ENCODE measurements at places on chromosomes 6 and 20.

GRCh38 chr6:161166176-161166575 lies 107.7 kb downstream of the AGPAT4 start:
- no peak for DNase-seq

- DNase-seq, result no peak
These were observed 207.5 kb downstream of the SYNDIG1 start for GRCh38 chr20:24676978-24677370.

DNA sequence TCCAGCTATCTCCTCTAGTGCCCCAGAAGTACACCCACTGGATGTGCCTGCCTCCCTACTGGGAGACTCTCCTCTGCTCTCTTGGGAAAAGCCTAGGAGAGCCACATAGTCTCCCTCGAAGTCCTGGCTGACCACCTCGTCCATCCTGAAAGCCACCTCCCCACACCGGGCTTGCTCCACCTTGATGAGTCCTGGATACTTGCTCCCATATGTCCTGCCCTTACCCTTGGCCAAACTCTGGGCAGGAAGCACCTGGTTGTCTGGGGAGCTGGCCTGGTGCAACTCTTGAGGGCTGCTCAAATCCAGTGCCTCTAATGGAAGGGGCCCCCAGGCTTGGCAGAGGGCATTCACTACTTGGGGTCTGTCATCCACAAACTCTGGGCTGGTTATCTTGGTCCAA lies 19.3 kb downstream of the KIAA1755 start:
- no peak for DNase-seq

DNA sequence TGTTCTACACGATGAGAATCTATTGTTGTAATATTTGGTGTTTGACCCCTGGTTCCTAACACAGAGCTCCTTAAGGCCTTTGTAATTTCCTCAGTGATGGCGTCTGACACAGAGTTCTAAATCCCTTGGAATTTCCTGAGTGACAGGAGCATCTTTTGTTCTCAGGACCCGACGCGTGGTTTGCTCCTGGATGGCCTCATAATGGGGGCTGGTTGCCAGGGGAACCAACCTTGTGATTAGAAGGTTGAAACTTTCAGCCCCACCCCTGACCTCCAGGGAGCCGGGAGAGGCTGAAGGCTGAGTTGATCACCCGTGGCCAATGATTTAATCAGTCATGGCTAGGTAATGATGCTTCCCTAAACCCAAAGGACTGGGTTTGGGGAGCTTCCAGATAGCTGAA lies 20.5 kb upstream of the ZNF133 start:
- no peak for DNase-seq

- DNase-seq, result peak; percentile 13
These were observed 644 bp downstream of the RBL1 start for GRCh38 chr20:37095108-37095598.

GRCh38 chr20:33178726-33179125 lies 10.8 kb downstream of the BPIFA2 start:
- DNase-seq, result no peak

DNA sequence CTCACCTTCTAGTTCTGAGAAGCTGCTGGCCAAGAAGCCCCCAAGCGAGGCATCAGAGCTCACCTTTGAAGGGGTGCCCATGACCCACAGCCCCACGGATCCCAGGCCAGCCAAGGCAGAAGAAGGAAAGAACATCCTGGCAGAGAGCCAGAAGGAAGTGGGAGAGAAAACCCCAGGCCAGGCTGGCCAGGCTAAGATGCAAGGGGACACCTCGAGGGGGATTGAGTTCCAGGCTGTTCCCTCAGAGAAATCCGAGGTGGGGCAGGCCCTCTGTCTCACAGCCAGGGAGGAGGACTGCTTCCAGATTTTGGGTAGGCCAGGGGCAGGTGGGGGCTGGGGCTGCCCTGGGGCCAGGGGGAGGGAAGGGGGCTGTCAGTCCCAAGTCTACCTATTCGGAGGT lies 2.3 kb downstream of the MYLK2 start:
- no peak for DNase-seq

DNA sequence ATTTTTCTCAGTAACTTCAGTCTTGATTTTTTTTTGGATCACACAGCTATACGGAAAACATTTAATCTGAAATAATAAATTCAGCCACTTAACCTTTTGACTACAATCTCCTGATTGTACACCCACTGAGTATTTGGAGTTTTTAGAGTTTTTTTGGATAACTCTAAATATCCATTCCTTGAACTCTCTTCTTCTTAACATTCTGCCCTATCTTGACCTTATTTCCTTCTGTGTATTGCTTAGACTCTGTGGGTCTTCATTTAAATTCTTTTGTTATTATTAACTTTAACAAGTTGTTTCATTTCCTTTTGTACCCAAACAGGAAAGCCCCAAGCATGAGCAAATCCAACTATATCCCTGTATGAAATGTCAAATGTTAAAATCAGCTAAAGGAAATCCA lies 170.2 kb upstream of the PTCHD4 start:
- no peak for DNase-seq

GRCh38 chr6:150263765-150264404 lies 104.9 kb upstream of the IYD start:
- DNase-seq, result peak; percentile 2

DNA sequence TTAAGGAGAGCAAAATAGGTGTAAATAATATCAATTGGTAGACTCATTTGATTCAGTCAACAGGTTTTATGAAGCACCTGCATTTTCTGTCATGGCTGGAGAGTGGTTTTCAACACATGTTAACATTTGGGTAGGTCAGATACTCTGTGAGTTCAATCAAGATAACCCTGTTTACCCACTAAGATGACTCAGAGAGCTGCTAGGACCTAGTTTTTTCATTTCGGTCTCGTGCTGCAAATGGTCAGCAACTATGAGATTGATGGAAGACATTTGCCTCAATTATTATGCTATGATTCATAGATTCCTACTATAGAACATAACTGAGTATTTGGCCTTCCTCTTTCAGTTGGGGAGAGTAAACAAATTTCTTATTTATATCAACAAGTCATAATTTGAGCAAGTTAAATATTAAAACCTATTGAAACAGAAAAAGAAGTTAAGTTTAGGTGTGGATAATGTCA lies 391.4 kb upstream of the CITED2 start:
- no peak for DNase-seq

- DNase-seq, result no peak
These were observed 119.0 kb upstream of the MCHR2 start for GRCh38 chr6:100112855-100113508.

DNA sequence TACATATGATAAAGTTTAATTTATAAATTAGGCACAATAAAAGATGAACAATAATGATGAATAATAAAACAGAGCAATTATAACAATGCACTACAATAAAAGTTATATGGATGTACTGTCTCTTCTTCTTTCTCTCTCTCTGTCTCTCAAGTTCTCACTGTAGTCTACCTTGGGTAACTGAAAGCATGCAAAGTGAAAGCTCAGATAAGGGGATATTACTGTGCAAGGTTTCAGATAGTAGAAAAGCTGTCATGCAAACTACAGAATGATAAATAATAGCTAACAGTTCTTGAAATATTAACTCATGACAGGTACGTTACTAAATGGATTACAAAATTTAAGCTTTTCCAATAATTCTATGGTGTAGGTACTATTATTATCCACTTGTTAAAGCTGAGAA lies 311.9 kb upstream of the PRDM1 start:
- DNase-seq, result no peak

- DNase-seq, result peak; percentile 4
These were observed 188.3 kb upstream of the ZFP64 start for GRCh38 chr20:52379723-52380336.
